ENCODE measurements at places on chromosomes 4 and X. TPM values are rescaled to one million over a fixed set of nuclear protein-coding genes. Genes with fewer than 3 reads are reported as not detected.

The ADRA2C gene
- 13.1 TPM for total RNA-seq

The TBCK gene
- 97.1 TPM for total RNA-seq

The SMIM10 gene
- 8.2 TPM for total RNA-seq

The MAGEA10 gene
- total RNA-seq: not detected

The PABPC4L gene
- 3.3 TPM for total RNA-seq

The MAGEB17 gene
- total RNA-seq: not detected

The HTN1 gene
- total RNA-seq: not detected

The MMRN1 gene
- total RNA-seq: 70.9 TPM

The RHOXF1 gene
- not detected for total RNA-seq

The IL21 gene
- not detected for total RNA-seq

The ABLIM2 gene
- total RNA-seq: 0.88 TPM

The FREM3 gene
- total RNA-seq: not detected

The SLC9B1 gene
- total RNA-seq: 2.5 TPM

The PAGE4 gene
- 1.5 TPM for total RNA-seq

The REPS2 gene
- total RNA-seq: 18.2 TPM

The IL3RA gene
- 1.2 TPM for total RNA-seq

The PF4V1 gene
- not detected for total RNA-seq

The ITGB1BP2 gene
- 11.2 TPM for total RNA-seq

All from uterus (tissue), 4 donors.